ENCODE measurements at places on chromosomes 3 and 15. TPM values are rescaled to one million over a fixed set of nuclear protein-coding genes. Genes with fewer than 3 reads are reported as not detected.

DNA sequence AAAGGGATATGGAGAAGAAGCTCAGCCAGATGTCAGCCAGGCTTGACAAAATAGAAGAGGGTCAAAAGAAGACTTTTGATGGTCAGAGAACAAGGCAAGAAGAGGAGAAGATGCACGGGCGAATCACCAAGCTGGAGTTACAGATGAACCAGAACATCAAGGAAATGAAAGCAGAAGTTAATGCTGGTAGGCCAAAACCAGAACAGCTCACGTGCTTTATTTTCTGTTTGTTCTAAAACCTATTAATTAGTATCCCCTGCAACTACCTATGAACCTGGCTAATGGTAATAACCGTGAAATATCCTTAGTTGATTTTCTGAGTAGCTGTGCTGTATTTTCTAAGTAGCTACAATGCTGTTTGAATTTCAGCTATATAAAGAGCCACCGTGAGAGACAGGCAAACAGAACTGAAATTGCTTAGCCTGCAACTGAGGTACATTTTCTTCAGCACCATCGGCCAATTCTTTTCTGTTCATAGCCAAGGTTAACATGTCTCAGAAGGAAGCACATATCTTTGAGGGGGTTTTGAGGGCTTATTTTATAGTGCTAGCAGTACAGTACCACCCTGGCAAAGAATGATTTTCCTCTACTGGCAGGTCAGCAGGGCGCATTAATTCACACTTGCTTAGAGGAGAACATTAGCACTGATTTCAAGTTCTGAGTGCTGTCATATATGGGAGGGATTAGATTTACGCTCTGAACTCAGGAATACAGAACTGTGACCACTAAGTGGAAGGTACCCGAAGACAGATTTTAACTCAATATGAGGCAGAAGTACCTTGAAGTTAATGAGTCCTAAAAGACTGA is 78.9 kb downstream of the FAM81A start:
- DNase-seq: no peak

Gene LRTM1
- not detected for polyA plus RNA-seq

DNA sequence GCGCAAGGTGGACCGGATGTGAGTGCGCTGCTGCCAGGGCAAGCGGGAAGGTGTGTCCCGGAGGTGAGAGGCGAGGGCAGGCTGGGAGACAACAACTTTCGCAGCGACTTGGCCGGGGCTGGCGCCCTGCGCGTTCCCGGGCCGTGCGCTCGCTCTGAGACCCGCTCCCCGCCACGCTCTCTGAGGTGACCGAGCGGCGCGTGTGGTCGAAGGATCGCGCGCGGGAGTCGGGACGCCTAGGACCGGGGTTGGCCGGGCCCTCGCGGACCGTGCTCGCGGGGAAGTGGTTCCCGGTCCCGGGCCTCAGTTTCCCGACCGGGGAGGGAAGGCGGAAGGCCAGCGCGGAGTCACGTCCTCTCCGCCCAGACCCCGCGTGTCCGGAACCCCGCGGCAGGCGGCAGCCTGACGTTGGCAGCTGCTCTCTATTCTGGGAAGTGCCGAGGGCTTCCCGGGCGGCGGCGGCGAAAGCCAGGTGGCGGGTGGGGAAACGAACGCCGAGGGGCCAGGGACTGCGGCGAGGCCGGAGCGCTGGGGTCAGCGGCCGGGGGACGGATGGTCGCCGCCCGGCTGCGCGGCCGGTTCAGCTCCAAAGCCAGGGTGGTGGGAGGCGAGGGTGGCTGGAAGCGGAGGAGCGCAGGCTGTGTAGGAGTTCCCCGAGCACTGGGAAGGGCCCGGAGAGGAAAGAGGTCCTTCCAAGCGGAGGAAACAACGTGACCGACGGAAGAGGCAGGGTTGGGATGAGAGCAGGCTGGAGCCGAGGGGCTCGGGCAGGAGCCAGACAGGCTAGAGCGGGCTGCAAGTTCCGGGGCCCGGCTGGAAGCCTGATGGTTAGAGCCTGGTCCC is 1.0 kb upstream of the IGF2BP2 start:
- peak; percentile 46 for DNase-seq

GRCh38 chr3:179072100-179072438 is 460 bp upstream of the ZMAT3 start:
- DNase-seq: no peak

- no peak for DNase-seq
These were observed 263.3 kb upstream of the TPM1 start for GRCh38 chr15:62779036-62779770.

GRCh38 chr15:89034305-89034704 is 54.0 kb upstream of the ABHD2 start:
- no peak for DNase-seq

GRCh38 chr15:57198654-57199291 is 177.5 kb upstream of the CGNL1 start:
- DNase-seq: no peak

Gene SLC38A3
- polyA plus RNA-seq: 6.6 TPM

Gene ADPRH
- 6.8 TPM for polyA plus RNA-seq

DNA sequence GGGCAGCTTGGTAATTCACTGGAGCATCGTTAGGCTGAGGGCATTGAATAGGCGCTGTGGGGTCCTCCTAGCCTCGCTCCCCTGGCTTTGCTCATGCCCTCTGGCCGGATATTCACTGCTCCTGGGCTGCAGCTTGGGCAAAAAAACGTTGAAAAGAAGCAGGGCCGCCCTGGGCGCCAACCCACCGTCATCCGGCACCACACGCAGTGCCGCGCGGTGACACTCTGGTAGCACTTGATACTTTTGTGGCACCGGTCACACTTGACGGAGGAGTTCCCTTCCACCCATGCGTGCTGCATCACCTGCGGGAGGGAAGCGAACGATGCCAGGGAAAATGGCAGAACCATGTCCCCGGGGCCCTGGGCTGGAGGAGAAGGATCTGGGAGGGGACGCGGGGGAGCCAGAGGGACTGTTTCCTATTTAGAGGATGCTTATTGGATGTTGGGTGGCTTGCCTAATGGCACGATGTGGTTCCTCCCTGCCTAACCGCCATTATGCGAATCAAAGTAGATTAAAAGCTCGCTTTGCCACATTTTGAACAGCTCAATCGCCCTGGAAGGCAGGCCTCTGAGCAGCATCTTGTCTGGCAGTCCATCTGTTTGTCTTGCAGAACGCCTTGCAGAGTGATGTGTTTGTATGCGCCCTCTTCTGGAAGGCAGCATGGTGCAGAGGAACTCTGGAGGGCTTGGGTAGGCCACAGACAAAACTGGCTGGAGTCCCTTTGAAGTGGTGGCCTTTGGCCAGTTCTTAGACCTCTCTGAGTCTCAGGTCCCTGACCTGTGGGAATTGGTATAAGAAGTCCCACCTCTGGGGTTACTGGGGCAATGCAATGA is 93.2 kb downstream of the DGKG start:
- DNase-seq: no peak

Gene SCAANT1
- 1.2 TPM for polyA plus RNA-seq

DNA sequence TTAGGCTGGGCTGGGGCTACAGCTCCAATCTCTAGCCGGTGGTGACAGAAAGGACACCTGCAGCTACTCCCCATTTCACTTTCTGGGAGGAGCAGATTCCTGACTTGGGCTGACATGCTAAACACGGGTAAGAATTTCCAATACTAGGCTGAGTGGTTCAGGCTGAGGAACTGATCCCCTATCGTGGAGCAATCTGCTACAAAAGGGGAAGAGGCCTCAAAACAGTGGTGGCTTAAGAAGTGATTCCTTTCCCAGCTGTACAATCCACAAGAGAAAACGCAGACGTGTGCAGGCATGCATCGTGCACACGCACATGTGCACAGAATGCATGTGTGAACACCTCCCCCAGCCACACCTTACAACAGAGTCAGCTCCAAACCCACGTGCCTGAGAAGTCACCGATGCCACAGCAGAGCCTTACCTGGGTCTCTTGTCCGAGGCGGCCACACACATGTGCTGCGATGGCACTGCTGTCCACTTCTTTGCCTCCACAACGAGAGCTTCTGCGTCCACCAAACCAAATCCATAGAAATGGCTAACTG is 86.7 kb upstream of the SNRPA1 start:
- no peak for DNase-seq

DNA sequence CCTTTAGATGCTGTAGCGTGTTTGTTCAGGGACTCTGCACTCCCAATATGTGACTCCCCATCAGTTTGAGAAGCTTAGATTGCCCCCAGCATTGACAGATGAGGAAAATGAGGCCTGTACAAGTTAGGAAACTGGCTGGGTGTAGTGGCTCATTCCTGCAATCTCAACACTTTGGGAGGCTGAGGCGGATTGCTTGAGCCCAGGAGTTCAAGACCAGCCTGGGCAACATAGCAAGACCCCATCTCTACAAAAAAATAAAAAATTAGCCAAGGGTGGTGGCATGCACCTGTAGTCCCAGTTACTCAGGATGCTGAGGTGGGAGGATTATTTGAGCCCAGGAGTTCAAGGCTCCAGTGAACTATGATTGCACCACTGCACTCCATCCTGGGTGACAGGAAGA is 14.0 kb upstream of the PTPN23 start:
- no peak for DNase-seq

DNA sequence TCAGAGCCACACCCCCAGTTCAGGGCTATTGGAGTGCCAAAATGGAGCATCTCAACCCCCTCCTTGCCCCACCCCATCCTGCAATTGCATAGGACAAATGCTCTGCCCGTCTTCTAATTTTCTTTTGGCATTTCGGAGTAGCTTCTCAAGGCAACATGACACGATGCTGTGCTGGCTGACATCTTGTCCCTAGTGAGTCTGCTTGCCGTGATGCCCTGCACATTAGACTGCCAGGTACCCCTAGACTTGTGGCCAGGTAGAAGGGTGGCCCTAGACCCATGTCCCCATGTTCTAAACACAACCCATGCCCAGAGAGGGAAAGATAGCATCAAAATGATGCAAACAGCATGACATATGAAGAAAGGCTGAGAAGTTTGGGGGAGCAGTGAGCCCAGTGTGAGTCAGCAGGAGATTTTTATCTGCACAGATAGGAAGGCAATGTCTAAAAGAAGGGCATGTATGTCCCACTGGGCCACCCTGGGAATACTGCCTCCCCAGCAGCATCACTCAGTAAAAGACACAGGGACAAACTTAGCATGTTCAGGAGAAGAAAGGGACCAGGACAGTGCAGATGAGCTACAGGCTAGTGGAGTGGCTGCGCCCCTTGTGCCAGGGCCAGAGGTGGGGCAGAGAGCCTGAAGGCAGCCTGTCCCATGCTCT is 36.8 kb downstream of the CA12 start:
- DNase-seq: no peak

DNA sequence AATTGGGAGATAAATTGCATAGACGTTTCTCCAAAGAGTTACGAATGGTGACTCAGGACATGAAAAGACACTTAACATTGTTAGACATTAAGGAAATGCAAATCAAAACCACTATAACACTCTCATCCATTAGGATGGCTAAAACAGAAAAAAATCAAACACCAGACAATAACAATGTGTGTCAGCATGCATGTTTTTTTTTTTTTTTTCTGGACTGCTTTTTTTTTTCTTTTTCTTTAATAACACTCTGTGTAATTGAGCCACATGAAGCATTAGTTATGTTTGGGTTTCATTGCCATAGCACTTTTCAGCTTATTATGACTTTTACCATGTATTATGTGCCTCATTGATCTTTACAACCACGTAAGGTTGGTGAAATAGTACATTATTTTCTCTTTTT is 95.0 kb downstream of the NFKBIZ start:
- no peak for DNase-seq

- DNase-seq: no peak
These were observed 16.0 kb upstream of the ZNF710 start for GRCh38 chr15:89985111-89985510.

Gene GPX1
- 89.5 TPM for polyA plus RNA-seq

GRCh38 chr3:79973482-79973881 is 205.7 kb upstream of the ROBO1 start:
- DNase-seq: no peak

Gene IQCH
- polyA plus RNA-seq: 6.9 TPM

DNA sequence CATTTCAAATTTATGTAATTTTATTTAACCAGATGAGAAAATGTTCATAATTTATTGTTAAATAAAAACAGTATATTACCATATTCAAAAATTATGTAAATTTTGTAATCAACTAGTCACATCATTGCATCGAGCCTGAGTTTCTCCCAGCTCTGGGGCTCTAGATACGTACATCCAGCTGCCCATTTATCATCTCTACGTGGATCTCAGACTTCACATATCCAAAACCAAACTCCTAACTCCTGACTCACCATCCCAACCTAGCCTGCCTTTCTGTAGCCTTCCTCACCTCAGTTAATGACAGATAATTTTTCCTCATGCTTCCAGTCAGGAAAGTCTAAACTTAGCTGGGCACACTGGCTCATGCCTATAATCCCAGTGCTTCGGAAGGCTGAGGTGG is 194.8 kb downstream of the SSR3 start:
- no peak for DNase-seq

GRCh38 chr3:141795276-141795675 is 32.1 kb downstream of the GRK7 start:
- no peak for DNase-seq

- no peak for DNase-seq
These were observed 17.6 kb upstream of the CCDC174 start for GRCh38 chr3:14633819-14634424.

- no peak for DNase-seq
These were observed 300.5 kb upstream of the IGF1R start for GRCh38 chr15:98347866-98348265.

DNA sequence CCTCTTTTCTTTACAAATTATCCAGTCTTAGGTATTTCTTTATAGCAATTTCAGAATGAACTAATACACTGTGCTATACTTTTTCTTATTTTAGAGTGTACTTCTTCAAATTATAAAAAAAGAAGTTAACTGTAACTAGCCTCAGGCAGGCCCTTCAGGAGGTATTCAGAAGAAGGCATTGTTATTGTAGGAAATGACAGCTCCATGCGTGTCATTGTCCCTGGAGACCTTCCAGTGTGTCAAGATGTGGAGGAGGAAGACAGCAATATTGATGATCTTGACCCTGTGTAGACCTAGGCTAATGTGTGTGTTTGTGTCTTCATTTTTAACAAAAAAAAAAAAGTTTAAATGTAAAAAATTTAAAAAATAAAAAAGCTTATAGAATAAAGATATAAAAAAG is 55.5 kb downstream of the IL12A start:
- DNase-seq: no peak

Gene ABI3BP
- polyA plus RNA-seq: 21.5 TPM

GRCh38 chr15:29835301-29835700 is 13.0 kb upstream of the TJP1 start:
- DNase-seq: no peak

GRCh38 chr3:27724459-27725197 is 2.5 kb upstream of the EOMES start:
- no peak for DNase-seq

GRCh38 chr3:49806850-49807249 is 3.8 kb downstream of the INKA1 start:
- no peak for DNase-seq

Data from left renal pelvis (tissue), 4 donors.